Activated naive CD4-positive, alpha-beta T cell treated with Interleukin-2 at 50 U/mL for 16 hours (primary cell): ENCODE measurements at places on chromosomes 11 and 22.

DNA sequence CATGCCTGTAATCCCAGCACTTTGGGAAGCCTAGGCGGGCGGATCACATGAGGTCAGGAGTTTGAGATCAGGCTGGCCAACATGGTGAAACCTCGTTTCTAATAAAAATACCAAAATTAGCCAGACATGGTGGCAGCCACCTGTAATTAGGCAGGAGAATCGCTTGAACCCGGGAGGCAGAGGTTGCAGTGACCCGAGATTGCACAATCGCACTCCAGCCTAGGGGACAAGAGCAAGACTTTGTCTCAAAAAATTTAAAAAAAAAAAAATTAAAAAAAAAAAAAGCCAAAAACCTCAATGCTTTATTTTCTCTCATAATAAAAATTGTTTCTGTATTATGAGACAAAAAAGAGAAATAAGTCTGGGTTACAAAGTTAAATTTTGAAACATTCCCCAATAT lies 54.2 kb downstream of the RDX start:
- DNase-seq: no peak

- DNase-seq: no peak
Observed at GRCh38 chr11:1780700-1781592, 17.2 kb upstream of the CTSD start.

DNA sequence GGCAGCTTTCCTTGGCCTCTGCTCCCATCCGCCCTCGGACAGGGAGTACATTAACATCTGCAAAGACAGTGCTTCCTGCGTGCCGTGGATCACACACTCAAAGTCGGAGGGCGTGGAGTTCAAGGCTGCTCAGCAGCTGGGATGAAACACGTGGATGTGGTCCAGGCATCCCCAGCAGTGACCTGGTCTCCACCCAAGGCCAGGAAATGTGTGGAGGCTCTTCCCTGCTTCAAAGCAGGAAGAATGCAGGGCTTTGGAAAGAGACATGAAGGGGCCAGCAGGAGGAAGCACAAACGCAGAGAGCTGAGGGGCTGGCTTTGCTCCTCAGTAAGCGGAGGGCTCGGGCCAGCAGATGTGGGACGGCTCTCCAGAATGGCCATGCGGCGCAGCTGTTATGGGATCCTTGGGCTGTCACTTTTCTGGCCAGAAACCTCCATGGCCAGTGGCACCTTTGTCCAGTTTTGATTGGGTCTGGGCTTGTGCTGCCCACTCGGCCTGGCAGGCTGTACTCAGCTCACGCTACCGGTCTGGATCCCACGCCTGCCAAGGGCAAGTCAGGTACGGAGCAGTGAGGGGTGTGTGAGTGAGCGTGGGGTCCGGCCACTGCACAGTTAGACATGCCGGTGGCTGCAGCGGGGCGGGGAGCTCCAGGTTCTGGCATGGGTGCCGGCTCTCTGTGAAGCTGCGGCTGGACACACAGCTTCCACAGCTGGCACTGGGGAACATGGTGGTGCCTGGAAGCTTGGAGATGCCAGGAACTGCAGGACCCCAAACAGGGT lies 438.0 kb downstream of the TBC1D22A start:
- DNase-seq: no peak

- no peak for DNase-seq
Observed at GRCh38 chr11:40100781-40101180, 1358.7 kb downstream of the LRRC4C start.

DNA sequence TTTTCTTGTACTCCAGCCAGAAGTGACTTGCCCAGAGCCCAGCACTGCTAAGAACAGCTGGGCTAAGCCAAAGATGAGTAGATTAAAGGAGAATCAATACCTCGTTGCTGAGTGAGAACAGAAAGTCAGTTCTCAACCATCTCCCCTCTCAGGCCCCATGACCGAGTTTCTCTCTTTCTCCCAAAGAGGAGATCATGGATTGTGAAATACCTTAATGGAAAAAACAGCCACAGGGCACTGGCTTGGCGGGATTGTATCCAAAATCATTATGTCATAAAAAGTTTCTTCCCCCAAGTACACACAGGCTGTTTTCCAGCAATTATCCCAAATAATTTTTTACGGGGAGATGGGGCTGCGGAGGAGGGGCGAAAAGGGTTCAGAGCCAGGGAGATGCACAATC lies 111.8 kb upstream of the TMEM45B start:
- DNase-seq: no peak

DNA sequence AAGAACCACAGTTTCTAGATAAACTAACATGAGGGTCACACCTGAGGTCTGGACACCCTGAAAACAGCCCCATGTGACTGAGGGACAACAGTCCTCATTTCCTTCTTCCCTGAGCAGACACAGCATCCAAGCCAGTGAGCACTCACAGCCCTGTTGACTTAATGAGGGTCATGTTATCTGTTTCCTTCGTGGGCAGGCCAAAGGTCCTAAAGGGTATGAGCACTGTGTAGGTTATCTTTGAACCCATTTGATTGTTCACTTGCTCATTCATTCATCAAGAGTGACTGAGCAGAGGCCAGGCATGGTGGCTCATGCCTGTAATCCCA lies 170.7 kb upstream of the B3GAT1 start:
- DNase-seq: no peak
